ENCODE measurements at places on chromosomes 7 and 10. TPM values are rescaled to one million over a fixed set of nuclear protein-coding genes. Genes with fewer than 3 reads are reported as not detected.

Gene TMEM273
- total RNA-seq: 5.1 TPM

Gene FMC1
- total RNA-seq: 23.0 TPM

Gene ZNF467
- 5.0 TPM for total RNA-seq

Gene CYP3A5
- total RNA-seq: 52.6 TPM

Gene ABCC2
- 0.45 TPM for total RNA-seq

Gene GIMAP2
- total RNA-seq: 6.5 TPM

Gene BTBD16
- total RNA-seq: 0.13 TPM

Gene BMPER
- total RNA-seq: 1.3 TPM

Gene C10orf105
- total RNA-seq: 0.07 TPM

Gene MBLAC1
- 1.9 TPM for total RNA-seq

Gene PURB
- 18.8 TPM for total RNA-seq

DNA sequence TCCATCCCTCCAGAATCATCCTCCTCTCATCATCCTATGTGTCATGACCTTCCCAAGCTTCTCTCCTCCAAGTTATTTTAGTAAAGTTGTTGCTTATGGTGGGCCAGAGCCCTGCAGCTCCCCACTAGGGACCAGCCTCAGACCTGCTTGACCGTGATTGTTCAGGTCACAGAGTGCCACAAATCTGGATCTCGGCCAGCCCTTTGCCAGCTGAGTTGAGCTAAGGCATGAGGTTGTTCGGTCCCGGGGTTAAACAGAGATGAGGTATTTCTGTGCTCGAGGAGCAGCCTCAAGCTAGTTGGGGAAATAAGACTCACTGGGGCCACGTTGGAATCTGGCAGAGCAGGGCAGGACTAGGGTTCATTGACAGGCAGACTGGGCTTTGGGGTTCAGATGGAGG, 66.3 kb upstream of the PPIF start:
- no peak for DNase-seq

GRCh38 chr7:143436325-143436946, 6.8 kb upstream of the TAS2R60 start:
- DNase-seq: no peak

GRCh38 chr7:7908622-7909145, 59.9 kb upstream of the GLCCI1 start:
- DNase-seq: no peak

DNA sequence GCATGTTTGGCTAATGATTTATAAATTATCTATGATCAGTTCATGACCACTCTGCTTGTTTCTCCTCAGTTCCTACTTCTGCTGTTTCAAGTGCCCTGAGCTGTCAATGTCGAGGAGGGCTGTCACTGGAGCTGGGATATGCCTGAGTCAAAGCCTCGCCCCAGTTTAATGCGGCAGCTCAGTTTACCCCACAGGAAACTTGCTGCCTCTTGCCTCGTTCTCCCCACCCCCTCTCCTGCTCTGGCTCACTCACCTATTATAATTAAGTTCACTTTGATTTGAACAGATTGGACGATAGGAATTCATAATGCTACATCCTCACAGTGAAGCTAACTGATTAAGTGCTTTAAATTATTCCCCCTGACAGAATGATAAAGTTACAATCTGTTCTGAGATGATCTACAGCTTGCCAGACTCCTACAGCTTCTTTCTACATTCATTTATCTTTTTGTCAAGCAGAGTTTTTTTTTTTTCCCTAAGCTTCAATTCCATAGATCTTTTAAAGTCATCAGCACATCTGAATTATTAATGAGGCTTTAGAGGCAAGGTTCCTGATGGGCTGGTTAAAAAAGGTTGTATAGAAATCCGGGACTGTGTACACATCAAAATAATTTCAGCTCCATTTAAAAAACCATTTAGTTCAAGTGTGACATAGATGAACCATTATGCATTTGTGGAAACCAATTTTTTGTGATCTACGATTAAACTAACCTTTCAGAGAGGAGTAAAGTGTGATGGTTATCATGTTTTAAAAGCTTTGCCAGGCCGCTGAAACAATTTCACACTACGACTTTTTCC, 758.3 kb downstream of the KCNMA1 start:
- DNase-seq: no peak

DNA sequence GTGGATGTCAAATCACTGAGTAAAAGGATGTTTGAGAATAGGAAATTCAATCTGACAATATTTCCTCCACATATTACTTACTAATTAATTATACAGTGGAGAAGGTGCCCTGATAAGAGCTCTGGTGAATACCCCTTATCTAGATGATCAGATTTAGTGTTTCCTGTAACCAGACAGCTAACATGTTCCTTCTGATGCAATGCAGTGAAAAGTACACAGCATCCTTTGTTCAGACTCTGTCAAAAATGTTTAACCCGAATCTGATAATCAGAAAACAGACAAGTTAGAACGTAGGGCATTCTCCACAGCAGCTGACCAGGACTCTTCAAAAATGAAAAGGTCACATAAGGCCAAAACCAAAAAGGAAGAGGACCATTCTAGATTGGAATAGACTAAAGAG, 46.2 kb downstream of the WDR11 start:
- DNase-seq: no peak

DNA sequence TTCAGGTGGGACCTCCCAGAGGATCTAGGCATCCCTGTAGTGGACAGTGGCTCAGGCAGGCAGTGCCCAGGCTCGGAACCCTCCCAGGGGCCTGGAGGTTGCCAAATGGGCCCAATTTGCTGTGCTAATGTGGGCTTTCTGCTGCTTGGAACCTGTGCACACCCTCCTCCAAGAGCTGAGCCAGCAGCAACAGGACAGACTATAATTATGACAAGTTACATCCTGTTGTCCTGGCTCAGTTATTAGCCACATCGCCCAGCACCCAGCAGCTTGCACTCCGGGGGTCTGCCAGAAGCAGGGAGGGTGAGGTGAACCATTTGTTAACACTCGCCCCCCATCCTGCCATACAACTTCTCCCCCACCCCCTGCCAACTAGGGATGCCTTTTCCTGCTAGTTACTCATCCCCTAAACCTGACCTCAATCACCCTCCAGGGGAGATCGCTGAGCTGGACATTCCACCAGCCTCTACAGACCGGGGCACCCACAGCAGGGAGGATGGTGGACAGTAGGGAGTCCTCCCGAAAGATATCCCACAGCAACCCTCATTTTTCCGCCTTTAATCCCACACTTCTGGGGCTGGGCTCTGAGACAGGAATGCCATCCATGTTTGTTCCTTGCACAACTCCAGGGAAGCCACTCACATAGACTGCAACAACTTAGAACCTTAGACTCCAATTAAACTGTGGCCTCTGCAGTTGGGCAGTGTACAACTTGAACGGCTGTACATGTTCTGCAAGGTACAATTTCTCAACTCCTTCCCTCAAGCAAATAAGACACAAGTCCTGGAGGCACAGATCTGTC, 7.9 kb upstream of the MYL10 start:
- no peak for DNase-seq

DNA sequence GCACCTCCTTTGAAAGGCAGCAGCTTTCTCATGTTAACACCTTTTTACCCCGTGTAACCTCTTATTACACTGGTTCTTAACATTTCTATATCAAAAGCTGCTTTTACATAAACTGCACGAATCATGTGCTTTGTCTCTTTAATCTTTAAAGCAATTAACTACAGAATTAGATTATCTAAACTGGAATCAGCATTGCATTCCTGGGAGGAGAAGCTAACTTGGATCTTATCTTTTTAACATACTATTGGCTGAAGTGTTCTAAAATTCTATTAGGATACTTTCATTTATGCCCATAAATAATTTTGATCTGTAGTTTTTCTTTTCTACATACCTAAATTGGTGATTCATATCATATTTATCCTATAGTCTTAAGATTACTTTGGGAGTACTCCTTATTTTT, 428.4 kb upstream of the IGFBP3 start:
- no peak for DNase-seq

GRCh38 chr10:77893386-77893785, 33.2 kb downstream of the DLG5 start:
- no peak for DNase-seq

DNA sequence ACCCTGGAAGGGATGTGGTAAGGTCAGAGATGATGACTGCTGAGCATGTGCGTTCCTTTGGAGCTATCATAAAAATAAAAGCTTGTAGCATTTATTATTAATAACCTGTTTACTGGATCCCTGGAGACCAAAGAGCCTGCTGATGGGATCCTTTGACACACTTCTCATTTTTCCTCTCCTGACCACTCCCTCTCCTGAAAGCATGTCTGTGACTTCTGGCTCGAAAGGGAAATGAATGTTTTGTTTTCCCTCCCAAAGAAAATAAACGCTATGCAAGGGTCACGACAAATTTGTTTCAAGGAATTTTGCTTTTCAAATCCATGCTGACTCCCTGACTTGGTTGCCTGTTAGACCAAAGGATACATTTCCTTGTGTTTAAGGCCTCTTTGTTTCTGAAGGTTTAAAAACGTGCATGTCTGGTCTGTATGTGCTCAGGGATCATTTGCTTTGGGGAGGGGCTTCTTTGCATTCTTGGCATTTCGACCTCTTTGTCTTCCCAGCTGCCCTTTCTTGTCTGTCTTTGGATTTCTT, 185.1 kb upstream of the AGK start:
- no peak for DNase-seq

GRCh38 chr7:121516821-121517220, 120.7 kb upstream of the FAM3C start:
- no peak for DNase-seq

DNA sequence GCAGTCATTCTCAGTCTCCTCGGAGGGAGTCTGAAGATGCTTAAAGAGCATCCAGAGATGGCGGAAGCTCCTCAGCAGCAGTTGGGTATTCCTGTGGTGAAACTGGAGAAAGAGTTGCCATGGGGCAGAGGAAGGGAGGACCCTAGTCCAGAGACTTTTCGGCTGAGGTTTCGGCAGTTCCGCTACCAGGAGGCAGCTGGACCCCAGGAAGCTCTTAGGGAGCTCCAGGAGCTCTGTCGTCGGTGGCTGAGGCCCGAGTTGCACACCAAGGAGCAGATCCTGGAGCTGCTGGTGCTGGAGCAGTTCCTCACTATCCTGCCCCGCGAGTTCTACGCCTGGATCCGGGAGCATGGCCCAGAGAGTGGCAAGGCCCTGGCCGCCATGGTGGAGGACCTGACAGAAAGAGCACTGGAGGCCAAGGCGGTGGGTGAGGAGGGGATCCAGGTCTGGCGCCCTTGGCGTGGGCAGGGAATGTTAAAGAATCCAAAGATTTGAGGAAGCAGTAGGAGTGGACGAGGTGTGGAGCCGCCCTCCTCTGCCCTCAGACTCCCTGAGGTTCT, 2.9 kb downstream of the ZSCAN25 start:
- no peak for DNase-seq

DNA sequence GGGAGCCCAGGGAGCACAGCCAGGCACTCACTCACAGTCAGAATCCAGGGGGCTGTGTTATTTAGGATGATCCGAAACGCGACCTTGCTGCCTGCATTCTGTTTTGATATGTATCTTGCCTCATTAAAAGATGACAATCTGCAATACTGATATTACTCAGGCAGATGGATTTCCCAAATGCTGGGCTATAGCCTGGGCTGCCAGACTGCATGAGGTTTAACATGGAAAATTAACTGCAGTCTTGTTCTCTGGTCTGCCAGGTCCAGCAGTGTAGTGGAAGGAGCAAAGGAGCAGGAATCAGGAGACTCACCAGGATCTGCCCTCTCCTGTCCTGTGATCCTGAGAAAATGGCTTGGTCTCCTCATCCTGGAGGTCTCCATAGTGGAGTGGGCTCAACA, 258.1 kb downstream of the PAXIP1 start:
- no peak for DNase-seq

- no peak for DNase-seq
These were observed 31.1 kb upstream of the NEUROD6 start for GRCh38 chr7:31371621-31372020.

DNA sequence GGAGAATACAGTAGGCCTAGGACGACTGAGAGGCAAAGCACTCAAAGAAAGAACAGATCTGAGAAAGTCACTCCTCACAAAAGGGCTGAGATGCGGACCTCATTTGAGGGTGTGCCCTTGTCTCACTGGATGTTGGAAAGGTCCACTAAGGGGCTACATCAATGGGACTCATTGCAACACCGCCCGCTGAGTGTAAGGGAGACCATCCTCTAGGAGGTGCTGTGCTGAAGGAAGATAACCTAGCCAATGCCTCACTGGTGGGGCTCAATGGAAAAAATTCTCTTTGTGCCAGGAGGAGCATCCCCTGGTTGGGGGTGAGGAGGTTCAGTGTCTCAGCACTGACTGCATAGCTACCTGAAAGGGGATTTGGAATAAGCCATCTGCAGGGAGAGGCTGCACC, 758.7 kb upstream of the CELF2 start:
- DNase-seq: no peak

GRCh38 chr7:27147199-27148030, at the start of gene HOXA6:
Gene HOXA6, minus strand, starts transcription at chr7:27147774. Its CDS starts 25 bp downstream, at chr7:27147749.
- DNase-seq: peak; percentile 81

DNA sequence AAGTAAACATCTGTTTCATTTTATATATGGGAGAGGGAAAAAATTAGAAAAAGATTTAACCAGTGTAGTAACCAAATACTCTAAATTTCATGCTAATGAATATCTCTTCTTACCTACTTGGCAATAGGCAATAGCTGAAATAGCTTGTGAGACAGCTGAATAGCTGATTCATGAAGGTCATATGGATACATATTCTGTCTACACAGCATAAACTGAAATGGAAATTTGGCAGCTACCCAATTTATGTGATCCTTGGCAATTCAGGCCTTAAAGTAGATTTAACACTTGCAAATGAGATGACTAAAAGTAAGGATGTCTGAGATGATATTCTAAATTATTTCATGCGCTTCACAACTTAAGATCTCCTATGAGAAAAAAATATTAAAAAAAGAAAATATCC, 261.2 kb upstream of the SEMA3A start:
- no peak for DNase-seq

- DNase-seq: no peak
These were observed 1.2 kb downstream of the PLEKHA1 start for GRCh38 chr10:122375679-122376160.

GRCh38 chr7:53426145-53426750, 390.8 kb downstream of the POM121L12 start:
- no peak for DNase-seq

- no peak for DNase-seq
These were observed 45.6 kb downstream of the TPST1 start for GRCh38 chr7:66250711-66251110.

DNA sequence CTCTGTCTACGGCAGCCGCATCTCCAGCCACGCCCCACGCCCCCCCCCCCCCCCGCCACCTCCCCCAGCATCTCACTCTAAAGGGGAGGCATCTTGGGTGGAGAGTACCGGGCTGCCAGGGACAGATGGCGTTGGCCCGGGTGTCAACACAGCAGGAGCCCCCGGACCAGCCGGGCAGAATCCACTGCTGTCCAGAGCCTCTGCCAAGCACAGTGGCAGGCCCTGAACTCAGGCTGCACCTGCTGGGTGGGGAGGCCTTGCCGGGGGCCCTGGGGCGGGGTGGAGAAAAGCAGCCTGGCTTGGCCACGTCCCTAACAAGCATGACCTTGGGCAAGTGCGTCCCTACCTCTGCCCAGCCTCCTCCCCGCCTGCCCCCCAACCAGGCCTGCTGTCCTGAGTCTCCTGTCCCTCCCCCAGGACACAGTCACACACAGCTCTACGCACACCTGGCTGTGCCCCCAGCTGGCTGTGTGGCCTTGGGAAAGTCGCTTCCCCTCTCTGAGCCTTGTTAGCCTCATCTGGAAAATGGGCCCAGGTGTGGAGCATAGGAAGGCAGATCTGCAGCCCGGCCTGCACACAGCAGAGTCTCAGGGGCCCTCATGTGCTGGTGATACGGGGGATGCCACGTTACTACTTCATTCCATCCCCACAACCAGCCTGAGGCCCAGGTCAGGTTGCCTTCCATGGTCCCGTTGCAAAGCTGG, 45.2 kb downstream of the MICALL2 start:
- DNase-seq: no peak

GRCh38 chr10:69254877-69255276, 23.4 kb upstream of the HK1 start:
- DNase-seq: no peak

Data from colonic mucosa (tissue), 4 donors.